ENCODE measurements at places on chromosomes 7 and 10.

- DNase-seq, result no peak
Measured at GRCh38 chr7:112192236-112193154, 13.7 kb downstream of the DOCK4 start.

DNA sequence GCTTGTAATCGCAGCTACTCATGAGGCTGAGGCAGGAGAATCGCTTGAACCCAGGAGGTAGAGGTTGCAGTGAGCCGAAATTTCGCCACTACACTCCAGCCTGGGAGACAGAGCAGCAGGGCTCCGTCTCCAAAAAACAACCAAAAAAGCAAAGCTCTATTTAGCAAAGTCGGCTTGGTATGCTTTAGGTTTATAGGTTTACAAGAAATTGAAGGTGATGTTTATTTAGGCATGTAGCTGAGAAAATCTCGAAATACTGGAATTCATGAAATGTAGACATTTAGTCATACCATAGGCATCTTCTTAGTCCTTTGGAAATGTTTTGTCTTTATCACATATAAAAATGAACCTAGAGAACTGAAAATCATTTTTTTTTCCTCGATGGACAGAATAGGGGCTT is 453.8 kb upstream of the ANKRD30A start:
- peak; percentile 49 for DNase-seq

DNA sequence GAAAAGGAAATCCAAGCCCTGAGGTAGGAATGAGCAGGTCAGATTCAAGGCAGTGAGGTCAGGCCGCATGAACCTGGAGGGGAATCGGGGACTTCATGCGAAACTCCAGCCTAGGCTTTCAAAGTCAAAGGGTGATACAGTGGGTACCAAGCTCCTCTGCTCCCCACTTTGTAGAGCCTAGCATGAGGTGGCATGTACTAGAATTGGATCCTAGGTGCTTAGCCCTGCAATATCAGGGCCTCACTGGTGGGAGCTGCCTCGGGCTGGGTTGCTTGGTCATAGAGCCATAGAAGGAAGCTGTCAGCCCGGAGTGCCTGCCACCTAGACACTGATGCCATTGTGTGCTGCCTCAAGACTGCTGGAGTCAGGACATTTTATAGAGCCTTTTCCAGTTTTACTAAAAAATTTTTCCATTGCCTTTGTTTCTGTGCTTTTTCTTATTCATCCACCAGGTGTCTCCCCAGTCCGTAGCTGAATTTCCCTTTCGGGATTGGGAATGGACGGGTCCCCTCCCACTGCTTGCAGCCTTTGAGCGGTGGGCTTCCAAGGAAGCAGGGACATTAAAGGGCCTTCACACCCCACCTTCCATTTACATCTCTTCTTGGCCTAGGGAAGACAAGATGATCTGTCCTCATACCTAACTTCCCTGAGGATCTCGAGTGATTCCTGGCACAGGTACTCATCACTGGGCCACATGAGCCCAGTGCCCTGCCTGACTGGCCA is 5.5 kb upstream of the LZTS2 start:
- no peak for DNase-seq

DNA sequence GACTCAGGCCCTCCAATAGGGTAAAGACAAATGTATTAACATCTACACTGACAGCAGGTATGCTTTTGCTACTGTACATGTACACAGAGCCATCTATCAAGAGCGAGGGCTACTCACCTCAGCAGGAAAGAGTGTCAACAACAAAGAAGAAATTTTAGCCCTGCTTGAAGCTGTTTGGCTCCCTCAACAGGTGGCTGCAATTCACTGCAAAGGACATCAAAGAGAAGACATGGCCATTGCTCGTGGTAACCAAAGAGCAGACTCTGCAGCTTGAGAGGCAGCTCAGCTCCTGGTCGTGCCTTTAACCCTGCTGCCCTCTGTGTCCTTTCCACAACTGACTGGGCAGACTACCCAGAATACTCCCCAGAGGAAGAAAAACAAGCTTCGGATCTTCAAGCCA is 5.1 kb downstream of the AKR1B15 start:
- no peak for DNase-seq

GRCh38 chr10:6416892-6417512 is 163.1 kb downstream of the PRKCQ start:
- no peak for DNase-seq

DNA sequence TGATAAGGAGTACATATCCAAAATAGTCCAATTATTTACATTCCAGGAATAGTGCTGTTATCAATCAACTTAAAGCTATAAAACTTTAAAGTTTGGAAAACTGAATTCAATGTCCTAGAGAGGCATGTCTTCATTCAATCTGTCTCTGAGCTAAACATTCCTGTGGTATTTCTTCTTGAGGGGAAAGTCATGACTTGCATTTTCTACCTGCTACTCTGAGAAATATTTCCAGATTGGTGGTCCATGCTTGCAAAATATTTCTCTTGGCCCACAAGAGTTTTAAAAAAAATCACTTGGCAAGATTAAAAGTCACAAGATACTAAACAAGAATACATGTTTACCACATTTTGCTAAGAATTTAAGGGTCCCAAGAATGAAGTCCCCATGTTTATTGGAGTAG is 63.6 kb upstream of the HGF start:
- peak; percentile 31 for DNase-seq

DNA sequence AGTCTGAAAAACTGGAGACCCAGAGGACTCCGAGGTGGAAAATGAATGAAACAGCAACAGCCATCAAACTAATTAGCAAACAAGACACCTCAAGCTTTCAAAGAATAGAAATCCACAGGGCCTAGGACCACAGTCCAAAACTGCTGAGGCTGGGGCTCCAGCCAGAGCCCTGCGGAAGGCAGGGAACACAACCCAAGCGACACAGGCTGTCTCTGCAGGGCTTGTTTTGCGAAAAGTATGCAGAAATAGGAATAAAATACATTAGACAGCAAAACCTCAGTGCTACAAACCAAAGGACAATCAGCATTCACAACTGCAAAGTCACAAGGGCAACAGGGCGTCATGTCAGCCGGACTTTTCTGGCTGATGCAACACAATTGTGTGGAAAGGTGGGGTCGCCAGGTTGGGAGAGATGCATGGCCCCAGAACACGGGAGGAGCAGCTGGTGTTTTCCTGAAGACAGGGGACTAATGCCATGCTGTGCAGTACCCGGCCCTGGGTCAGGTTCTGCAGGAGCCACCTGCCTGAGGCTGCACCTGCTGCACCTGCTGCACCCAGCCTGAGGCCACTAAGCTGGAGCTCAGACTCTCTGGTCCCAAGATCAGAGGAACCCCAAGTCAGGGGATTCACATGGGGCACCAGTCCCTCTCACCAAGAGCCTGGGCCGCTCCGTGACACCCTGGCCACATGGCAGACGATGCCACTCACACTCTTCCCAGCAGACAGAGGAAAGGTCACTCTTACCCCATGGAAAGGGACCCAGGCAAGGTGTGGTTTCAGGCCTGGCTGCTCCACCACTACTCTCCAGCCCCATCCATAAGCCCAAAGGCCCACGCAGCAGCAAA is 74.2 kb downstream of the MAD1L1 start:
- DNase-seq, result no peak

DNA sequence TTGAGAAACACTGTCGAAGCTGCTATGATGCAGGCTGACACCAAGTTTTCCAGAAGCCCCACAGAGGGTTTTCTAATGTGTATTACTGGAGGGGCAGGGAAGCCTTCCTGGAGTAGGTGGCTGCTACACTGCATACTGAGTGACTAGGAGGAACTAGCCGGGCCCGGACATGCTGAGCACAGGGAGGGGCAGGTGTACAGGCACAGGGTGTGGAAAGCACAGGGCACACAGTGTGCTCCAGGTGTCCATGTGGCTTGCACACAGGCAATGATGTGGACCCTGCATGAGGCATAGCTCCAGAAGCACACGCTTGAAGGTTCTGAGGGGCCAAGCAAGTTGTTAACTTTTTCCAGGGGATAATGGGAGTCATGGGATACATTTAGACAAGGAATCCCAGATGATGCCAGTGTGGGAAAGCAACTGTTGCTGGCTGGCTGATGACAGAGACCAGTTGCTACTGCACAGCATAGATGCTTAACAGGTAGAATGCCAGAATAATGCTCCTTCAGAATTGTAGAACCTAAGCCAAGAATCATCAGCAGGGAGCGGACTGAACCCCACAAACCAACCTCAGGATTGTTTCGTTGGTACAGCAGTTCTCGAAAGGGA is 14.6 kb downstream of the DHX32 start:
- DNase-seq, result no peak

- DNase-seq, result no peak
Measured at GRCh38 chr10:60397792-60398191, 8.1 kb upstream of the ANK3 start.

- no peak for DNase-seq
Measured at GRCh38 chr10:99304862-99305229, 24.3 kb upstream of the CNNM1 start.

GRCh38 chr7:157366722-157367121 is 29.9 kb downstream of the DNAJB6 start:
- no peak for DNase-seq

All from BJ (cell line).